ENCODE measurements at places on chromosomes 5 and 9.
A peak's percentile ranks its signal among the peaks of the same experiment; 100 is the strongest.

DNA sequence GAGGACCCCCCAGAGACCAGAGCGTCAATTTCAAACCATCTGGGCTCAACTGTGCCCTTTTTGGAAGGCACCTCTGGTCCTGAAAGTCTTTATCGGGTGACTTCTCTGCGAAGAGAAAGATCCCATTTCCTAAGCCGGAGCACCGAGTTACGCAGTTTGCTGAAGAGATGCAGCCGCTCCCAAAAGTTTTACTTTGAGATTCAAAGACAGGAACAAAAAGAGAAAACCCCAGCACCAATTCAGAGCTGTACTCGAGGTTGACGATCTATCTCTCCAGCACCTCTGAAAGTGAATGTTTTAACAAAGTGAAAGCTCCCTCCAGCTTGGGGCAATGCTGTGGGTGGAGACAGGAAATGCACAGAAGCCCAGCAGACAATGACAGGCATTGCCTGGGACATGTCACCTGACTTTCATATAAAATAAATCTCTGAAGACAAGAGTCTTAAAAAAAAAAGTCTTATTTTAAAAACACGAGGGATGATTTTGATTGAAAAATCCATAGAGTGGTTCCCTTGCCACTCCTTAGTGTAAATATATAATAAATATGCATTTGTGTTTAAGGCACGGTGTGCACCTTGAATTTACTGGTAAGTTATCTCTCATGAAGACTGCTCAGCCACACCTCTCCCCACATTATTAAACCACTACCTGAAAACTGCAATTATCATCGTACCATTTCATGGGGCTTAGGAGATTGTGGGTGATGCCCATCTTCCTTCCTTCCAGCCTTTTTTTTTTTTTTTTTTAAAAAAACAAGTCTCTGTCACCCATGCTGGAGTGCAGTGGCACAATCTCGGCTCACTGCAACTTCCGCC is 79.9 kb downstream of the FNBP1 start:
- no peak for DNase-seq

GRCh38 chr9:3337515-3338225 is 188.1 kb downstream of the RFX3 start:
- DNase-seq, result peak; percentile 30

DNA sequence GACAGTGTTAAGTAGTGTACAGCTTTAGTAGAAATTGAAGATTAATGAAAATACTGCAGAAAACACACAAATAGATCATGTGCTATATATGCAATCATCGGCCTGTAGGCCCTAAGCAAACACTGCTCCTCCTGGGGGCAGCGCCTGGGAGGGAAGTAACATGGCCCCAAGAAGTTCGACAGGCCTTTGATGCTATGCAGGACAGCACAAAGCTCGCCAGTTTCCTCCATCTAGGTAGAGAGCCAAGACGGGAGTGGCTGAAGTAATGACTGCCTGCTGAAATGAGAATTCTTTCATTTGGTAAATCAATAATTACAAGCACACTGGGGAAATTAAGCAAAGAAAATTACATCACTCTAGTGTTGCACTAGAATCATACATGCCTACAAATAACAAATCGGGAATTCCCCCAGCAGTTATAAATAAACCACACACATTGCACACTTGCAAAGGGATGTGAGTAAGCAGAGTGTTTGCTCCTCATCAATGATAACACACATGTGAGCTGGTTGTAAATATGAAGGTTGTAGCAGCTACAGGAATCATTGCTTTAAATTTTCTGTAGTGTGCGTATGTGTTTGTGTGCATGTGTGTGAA is 219.9 kb upstream of the NFIL3 start:
- no peak for DNase-seq

- DNase-seq, result no peak
Measured at GRCh38 chr5:136042665-136043121, 13.9 kb downstream of the TGFBI start.

DNA sequence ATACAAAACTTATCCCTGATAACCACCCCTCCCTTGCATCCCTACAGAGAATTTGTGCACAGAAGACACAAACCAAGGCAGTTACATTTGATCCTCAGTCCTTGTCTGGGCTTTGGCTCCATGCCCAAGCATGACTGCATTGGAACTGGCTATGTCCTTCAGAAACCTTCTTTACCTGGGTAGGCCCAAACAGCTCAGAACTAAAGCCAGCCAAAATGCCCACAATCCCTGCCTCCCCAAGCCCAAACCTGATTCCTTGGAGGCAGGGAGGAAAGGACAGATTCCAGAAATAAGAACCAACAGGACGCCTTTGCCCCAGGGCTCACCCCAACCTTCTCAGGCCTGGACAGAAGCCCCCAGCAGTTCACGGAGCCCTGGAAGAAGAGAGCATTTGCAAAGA is 8.2 kb downstream of the IL17B start:
- no peak for DNase-seq

GRCh38 chr9:137956039-137956438 is 78.5 kb downstream of the CACNA1B start:
- DNase-seq, result no peak

GRCh38 chr5:93062548-93062947 is 518.5 kb downstream of the NR2F1-AS1 start:
- no peak for DNase-seq

GRCh38 chr5:143527808-143528207 is 124.3 kb upstream of the NR3C1 start:
- no peak for DNase-seq

DNA sequence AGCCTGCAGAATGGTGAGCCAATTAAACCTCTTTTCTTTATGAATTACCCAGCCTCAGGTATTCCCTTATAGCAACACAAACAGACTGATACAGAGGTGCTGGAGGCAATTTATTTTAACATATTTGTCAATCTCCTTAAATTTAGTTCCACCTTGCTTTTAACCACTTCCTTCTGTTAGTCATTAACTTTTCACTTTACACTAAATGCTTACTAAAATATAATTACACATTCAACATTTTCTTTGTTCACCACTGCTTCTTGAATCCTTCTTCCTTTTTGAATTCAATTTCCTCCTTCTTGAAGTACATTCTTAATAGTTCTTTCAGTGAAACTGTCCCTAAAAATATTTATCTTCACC is 39.4 kb downstream of the LYRM7 start:
- no peak for DNase-seq

DNA sequence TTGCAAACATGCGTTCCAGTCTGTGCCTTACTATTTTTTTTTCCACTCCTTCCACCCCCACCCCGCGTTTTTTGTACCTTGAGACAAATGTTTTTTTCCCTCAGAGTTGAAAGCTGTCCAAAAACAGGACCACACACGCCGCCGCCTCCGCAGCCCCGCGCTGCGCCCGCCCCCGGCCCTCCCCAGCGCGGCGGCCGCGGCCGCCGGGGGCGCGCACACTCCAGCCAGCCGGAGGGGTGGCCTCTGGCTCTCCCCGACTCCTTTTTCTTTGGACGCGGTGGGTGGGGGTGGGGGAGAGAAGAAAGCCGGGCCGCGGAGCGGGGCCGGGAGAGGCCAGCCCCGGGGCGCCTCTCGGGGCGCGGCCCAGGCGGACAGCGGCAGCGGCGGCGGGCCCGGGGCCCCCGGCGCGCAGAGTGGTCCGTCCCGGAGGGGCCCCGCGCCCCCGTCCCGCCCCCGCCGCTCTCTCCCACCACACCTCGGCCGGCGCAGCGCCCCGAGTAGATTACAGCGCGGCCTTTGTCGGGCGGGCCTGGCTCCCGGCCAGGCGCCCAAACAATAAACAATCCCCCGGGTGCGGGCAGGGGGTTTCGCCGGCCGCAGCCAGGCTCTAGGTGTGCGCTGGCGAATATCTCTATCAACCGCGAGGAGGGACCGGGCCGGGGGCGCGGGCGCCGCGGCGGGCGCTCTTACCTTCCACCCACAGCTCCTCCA is 10.9 kb downstream of the PTCH1 start:
- DNase-seq, result no peak

GRCh38 chr5:111737716-111738115 is 19.3 kb downstream of the NREP start:
- DNase-seq, result no peak

DNA sequence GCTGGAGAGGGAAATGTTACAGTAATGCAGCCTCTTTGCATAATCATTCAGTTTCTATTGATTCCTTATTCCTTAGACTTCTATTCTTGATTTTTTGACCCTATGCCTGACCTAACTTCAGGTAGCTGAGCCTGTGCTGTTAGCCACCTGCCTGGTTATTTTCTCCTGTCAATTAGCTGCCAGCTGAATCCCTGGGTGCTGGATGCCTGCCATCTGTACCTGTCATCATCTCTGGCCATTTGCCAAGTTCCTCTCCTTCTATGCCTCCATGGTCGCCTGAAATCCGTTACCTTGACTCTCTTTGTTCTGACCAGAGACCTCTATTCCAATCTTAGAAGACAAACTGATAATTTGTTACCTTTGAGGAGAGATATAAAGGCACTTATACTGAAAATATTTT is 178.3 kb downstream of the CAVIN4 start:
- DNase-seq, result no peak

- DNase-seq, result no peak
Measured at GRCh38 chr9:19074836-19075235, 25.6 kb downstream of the RRAGA start.

DNA sequence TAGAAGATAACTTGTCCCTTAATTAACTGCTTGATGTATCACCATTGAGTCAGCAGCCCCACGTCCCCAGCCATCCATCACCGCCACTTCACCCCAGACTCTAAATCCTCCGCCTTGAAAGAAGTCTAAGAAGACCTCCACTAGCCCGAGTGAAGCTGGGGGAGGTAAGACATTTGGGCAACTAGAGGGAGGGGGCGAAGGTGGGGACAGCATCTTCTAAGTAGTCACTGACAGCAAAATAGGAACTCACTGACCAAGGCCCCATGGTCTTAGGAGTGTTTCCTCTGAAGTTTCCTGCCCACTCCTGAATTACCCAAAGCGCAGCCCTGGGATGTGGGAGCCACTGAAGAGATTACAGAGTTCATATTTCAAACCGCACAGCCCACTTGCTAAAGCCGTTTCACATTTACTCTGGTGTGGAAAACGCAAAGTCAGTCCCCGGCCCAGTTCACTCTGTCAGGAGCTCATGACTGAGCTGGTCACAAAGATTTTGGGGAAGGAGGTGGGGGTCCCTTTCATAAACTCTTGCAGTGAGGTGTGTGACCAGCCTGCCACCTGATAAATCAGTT is 107.4 kb downstream of the LHFPL2 start:
- DNase-seq, result no peak

DNA sequence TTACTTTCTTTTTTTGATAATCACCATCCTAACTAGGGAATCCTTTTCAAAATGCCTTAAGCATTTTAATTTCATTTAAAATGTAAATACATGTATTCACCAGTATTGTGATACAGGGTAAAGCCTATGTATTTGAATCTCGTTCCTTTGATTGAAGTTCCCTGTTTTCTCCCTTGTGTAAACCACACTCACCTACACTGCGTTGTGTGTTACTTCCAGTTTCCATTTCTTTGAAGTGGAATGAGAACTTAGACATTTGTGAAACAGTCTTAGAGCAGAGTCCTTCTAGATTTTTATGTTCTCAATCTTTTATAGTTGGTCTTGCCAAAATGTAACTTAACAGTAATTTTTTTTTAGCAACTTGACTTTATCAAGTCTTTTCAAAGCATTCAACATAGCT is 101.4 kb downstream of the ZNF462 start:
- DNase-seq, result no peak

DNA sequence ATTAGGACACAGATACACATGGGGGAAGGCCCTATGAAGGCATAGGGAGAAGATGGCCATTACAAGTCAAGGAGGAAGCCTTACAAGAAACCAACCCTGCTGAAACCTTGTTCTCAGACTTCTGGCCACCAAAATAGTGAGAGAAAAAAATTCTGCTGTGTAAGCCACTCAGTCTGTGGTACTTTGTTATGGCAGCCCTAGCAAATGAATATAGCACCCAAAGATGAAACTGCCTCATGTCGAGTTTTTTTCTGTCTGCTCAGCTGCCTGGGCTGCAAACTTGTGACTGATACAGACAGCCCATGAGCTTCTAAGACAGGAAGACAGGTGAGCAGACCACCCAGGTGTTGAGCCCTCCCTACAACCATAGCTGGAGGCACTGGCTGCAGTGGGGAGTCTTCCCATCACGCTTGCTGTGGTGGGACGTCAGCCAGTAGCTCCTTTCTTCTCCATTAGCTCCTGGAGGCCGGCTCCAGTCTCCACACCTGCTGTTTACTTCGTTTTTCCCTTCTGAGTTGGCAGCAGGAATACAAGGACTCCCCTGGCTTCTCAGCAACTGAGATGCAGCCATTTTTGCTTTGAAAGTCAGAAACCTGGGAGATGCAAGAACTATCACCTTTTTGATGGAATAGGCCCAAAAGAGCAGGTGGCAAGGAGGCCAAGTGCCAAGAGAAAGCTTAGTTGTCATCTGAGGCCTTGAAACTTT is 164.9 kb downstream of the SEMA6A start:
- DNase-seq, result no peak

GRCh38 chr5:134226441-134227192 is 744 bp upstream of the PPP2CA start:
- no peak for DNase-seq

DNA sequence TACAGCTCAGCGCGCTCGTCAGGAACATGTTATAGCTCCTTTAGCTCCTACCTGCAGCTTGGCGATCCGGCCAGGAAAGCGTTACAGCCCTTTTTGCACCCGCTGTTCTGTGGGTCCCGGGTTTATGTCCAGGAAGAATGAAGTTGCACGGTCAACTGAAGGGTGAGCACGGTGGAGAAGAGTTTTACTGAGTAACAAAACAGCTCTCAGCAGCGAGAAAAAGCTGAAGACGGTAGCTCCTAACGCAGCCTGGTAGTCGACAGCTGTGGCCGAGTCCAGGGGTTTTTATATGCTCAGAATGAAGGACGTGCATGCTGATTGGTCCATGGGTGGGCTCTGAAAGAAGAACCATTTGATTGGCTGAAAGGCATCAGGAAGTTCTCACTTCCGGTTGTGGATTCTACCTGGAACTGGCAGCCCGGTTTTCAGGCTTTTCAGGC is 1830.1 kb upstream of the NUDT12 start:
- no peak for DNase-seq

DNA sequence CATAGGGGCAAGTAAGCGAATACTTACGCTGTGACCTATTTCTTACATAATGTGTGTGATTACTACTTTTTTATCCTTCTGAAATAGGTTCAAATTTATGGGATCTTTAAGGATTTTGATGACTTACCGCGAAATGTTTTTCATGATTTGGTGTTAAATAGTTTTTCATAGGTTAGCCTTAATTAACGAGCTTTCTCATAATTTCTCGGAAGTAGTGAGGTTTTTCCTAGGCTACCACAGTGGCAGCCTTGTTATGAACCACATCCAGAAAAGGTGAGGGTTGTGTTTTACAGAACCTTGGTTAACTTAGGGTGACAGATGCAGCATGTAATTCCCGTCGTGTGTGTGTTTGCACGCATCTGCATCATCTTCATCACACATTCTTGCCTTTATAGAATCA is 1.3 kb downstream of the SH3GL2 start:
- DNase-seq, result no peak

GRCh38 chr9:94084314-94084713 is at the start of gene PTPDC1:
PTPDC1 (plus strand) TSS chr9:94084464; CDS start chr9:94084531, 67 bp downstream.
- peak; percentile 69 for DNase-seq
